ENCODE measurements at places on chromosomes 5 and 9. TPM values are rescaled to one million over a fixed set of nuclear protein-coding genes. Genes with fewer than 3 reads are reported as not detected.

KIF4B gene
- total RNA-seq, result not detected

CYSTM1 gene
- 24.2 TPM for total RNA-seq

AIF1L gene
- total RNA-seq, result under 0.01 TPM

SOHLH1 gene
- total RNA-seq, result not detected

EQTN gene
- not detected for total RNA-seq

TMEM267 gene
- total RNA-seq, result 17.4 TPM

OBP2B gene
- total RNA-seq, result not detected

SPATA9 gene
- total RNA-seq, result 1.2 TPM

BTNL9 gene
- not detected for total RNA-seq
